Melanocyte of skin (primary cell): ENCODE measurements at places on chromosomes 3 and 15. TPM values are rescaled to one million over a fixed set of nuclear protein-coding genes. Genes with fewer than 3 reads are reported as not detected.

Gene CPLX3
- total RNA-seq, result 0.15 TPM in 1 of 2 replicates, not detected in the other

Gene CNTN6
- not detected in 2 replicates for total RNA-seq

Gene MEX3B
- total RNA-seq, result 1.3 and 2.0 TPM in 2 replicates

Gene C3orf22
- total RNA-seq, result not detected in 2 replicates
